ENCODE measurements at places on chromosomes 11 and 22.

DNA sequence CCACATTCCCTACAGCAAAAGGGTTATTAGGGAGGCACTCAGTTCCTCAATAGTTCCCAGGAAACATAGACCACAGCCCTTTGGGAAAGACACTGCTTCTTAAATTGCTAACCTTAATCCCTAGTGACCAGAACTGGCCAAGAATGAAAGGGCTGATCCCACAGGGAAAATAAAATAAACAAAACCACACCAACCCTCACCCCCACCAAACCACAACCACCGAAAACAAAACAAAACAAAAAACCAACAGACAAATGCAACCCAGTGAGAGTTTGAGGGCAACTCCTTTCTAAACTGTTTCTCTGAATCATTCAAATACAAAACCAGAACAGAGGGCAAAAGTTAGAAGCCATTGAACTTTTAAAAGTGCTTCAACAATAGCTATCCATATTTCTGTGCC lies 57.2 kb downstream of the NAV2 start:
- DNase-seq = no peak

DNA sequence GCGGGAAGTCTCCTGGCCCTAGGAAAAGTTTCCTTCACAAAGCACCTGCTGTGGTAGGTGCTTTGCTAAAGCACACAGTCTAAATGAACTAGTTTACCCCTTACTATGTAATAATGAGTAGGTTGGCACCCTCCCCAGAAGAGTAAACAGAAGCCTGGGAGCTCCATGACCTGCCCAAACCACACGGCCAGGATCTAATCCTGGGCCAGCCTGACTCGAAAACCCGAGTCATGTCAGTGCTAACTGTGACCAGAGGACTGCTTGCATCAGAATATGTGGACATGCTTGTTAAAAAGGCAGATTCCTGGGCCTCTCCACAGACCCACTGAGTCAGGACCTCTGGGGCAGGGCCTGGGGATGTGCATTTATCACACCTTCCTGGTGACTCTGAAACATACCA lies 67.7 kb downstream of the PANX1 start:
- DNase-seq = no peak

- DNase-seq = no peak
Measured at GRCh38 chr22:38756711-38757463, 1.1 kb upstream of the SUN2 start.

DNA sequence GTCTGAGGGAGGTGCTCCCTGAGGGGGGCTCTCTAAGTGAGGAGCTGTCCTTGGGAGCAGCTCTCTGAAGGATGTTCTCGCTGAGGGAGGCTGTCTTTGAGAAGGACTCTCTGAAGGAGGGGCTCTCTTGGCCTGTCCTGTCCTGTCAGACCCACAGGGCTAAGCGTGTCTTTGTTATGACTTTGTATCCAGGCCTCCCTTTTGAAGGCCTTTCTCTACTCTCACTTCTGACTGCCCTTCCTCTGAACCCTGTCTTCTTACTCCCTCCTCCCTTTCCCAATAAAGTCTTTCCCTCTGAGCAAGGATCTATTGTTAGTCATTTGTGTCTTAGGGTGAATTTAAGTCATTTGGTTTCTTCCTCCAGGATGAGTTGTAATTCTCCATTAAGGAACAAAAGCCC lies 330.1 kb upstream of the PLET1 start:
- DNase-seq = no peak

GRCh38 chr11:21628641-21629040 lies 564.2 kb upstream of the ANO5 start:
- DNase-seq = no peak

- DNase-seq = no peak
Measured at GRCh38 chr11:132032555-132032954, 662.1 kb downstream of the NTM start.

GRCh38 chr22:37418627-37419369 lies 8.5 kb downstream of the ELFN2 start:
- no peak for DNase-seq

DNA sequence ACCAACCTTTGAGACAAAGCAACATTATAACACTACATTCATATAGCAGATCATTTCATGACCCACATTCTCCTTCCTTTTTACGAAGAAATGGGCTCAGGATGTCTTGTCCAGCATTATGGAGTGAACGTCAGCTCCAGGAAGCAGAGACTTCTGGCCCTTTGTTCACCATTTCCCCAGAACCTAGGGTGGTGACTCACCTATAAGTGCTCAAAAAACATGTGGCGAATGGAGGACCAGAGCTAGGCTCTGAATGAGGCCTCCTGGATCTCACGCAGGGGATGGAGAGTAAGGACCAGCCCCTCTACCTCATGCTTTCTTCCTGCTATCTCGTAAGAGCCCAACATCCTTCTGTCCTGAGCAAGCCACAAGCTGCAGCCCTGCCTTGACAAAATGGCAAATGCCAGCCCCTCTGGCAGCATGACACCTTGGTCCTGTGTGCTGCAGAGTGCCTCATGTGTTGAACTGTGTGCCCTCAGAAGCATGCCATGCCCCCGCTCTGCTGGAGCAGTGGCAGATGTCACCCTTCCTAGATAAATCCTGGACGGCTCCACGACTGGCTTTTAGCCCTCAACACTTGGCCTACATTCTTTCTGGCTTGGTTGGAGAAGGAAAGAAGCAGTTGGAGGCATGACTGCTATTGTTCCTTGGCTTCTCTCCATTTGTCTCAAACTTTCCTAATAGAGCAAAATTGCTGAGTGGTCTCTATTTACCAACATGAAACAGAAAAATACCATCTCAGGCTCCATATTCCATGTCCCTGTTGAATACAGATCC lies 6.5 kb upstream of the ST3GAL4 start:
- no peak for DNase-seq
